RWPE2 (cell line): ENCODE measurements at places on chromosomes 4 and X.

DNA sequence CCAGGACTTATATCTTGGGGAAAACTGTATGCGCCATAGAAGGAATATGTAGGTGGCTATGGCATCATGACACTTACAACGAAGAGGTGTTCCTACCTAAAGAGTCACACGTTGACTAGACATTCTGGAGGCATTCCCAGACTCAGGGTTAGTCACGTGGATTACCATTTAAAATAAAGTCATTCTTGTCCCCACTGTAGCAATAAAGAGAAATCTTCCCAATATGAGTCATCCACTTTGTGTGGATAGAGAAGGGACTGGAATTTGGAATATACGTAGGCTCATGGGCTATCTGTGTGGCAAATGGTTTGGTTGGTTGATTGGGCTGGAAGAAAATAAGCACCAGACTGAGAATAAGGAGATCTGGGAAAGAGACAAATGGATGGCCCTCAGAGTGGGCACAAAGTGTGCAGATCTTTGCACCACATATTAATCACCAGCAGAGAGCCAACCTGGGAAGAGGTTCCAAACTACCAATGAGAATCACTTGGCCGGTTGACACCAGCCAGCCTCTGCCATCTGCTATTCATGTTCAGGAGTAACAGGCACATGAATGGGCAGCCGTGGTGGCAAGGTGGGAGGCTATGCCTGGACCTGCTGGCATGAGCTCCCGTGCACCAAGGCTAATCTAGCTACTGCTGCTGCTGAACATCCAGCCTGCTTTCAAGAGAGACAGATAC is 41.0 kb downstream of the MTNR1A start:
- DNase-seq = no peak

DNA sequence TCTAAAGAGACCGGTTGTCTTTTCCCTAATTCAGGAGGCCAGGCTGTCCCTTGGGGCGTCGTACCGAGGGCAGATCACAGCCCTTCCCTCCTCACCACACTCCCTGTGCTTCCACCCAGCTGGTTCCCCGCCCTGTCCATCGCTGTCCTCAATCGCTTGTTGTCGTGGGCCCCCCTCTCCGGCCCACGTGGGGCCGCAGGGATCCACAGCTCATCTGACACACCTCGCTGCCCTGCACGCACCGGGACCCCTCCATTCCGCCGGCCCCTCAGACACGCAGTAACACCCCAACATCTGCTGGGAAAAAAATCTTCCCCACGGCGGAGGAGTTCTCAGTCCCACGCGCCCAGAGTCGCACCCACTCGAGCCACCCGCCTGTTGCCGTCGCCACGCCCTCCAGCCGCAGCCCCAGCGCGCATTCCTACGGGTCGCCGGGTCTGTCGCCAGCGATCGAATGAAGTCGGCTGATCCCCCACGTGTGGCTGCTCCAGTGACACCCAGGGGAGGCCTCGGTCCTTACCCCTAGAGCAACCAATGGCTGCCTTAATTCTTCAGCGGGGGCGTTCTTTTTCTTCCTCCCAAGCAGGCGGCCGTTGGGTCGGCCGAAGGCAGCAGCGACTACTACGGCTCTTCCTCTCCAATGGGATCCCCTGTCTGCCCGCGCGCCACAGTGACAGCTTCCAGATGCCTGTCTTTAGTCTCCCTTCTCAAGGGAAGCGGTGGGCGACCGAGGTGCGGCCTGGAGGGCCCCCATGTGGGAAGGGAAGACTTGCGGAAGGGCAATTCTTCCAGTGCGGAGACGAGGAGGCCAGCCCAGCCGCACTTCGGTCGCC is 893 bp upstream of the SEPTIN11 start:
- peak; percentile 72 for DNase-seq

DNA sequence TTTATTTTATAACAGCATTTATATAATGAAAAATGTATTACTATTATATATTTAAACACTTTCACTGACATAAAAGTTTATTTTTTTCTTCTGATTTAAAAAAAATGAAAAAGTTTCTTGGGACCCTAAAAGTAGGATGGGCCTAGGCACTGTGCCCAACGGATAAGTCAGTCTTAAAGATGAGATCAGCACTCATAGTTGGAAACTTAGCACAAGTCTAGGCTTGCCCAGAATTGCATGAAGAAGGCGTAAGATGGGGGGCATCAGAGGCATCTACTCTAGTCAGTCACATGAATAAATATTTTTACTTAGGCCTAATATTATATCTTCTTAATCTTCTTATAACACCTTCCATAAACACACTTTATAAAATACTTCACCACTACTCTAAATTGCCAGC is 306.7 kb upstream of the GRID2 start:
- no peak for DNase-seq

GRCh38 chrX:11117745-11118144 is 6.6 kb downstream of the HCCS start:
- no peak for DNase-seq

DNA sequence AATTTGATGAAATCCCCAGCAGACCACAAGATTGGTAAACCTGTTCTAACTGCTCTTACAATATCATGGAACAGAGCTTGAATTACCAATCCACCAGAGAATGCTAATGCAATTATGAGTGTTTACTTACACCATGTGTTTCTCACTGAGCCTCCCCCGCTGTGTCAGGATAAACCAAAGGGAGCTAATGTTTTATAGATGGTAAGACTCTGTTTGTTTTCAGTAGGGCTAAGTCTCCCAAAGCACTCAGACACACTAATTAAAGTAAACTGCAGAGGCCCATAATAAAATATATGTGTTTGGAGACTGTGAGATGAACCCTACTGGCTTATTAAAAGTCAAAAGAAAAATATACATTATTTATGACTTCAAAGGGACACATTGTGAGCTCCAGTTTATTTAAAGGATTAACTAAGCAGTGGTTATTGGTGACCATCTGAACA is 261.7 kb upstream of the FAM241A start:
- DNase-seq = no peak

GRCh38 chr4:8200302-8200975 is 1.3 kb downstream of the SH3TC1 start:
- DNase-seq = peak; percentile 77

- DNase-seq = no peak
Observed at GRCh38 chr4:101328063-101328602, 19.2 kb downstream of the PPP3CA start.

DNA sequence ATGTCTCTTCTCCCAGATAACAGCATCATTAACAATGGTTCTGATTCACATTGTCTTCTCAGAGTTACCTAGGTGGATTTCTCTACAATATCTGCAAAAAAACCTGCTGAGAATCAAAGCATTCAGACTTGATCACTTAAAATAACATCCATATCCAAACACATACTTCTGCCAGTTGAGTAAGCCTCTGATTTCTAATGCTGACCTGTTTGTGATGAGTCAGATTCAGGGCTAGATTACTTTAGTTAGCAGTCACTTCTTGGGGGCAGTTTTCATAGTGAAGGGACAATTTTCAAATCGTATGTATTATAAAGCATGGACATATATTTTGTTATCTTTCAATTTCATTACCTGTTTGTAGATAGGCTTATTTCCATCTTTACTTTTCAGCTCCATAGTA is 35.5 kb downstream of the CCNI start:
- no peak for DNase-seq

DNA sequence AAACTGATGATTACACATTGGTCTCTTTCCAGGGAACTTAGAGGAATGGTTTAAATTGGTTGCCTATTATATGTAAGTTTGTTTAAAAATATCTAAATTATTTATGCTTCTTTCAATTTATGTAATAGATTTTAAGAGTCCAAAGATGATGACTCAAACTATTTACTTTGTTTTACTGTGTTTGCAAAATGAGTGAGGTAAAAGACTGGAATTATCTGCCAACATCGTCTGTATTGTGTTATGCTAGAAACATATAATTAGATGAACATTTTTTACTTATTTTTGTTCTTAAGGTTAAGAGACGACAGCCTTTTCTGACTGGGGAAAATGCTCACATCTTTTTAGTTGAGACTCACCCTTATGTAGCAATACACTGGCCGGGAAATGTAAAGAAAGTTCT is 51.1 kb upstream of the SYTL5 start:
- DNase-seq = no peak

DNA sequence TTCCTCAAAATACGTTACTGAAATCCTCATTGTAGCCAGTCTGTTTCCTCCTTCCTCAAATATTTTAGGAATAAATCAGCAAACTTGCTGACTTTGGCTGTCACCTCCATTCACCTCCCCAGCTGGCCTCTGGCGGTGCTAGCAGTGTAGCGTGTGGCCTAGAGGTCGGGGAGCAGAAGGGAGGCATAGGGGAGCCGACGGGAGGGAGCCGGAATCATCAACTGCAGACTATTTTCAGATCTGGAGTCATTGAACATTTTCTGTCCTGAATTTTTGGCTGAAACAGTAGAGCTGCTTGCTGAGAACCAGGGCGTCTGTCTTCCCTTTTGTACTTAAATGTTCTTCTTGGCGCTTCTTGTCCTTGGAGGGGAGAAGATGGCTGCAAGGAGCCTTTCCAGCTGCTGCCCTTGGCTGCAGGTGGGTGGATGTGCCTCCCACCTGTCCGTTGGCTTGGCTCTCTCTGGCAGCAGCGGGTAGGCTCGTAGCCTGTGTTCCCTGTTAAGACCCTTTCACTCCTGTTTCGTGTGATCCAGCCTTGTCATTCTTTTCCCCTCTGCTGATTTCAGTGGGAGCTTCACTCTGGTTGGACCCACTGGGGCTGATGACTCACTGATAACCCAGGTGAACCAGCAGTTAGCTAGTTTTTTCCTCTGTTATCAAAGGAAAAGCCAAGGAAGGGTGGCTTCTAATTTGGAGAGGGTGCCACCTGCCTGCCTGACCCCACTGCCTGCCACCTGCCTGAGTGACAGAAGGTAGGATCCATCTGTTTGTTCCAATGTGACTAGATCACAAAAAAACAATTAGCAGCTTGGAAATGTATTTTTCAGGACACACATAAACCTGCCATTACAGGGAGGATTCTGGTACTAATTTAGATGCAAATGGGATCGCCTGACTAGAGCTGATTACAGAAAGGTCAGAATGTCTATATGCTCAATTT is 135.9 kb downstream of the GATB start:
- DNase-seq = no peak

GRCh38 chr4:113901994-113902787 is 77.3 kb downstream of the ARSJ start:
- no peak for DNase-seq

DNA sequence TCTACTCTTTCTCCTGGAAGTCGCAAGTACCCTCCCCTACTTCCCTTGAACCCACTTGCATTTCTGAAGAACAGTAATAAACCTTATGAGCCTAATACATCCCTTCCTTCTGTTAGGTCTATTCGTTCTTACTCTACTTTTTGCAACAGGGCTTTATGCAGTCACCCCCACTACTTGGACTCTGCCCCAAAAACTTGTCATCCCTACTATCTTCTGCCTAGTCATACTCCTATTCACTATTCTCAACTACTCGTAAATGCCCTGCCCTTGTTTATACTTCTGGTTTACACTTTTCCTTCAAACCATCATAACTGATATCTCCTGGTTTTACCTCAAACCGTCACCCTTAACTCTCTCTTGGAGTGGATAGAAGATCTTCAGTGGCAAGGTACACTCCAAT is 55.2 kb upstream of the SLIT2 start:
- DNase-seq = no peak

GRCh38 chr4:31592293-31592692 is 872.1 kb downstream of the PCDH7 start:
- no peak for DNase-seq

- DNase-seq = no peak
Observed at GRCh38 chrX:139423186-139423585, 107.4 kb upstream of the F9 start.

GRCh38 chr4:116099596-116099995 is 985.8 kb downstream of the TRAM1L1 start:
- DNase-seq = no peak
